ENCODE measurements at places on chromosomes 12 and 14.

- no peak for DNase-seq
Observed at GRCh38 chr12:9806714-9807113, 20.6 kb upstream of the KLRF1 start.

- no peak for DNase-seq
Observed at GRCh38 chr14:62126879-62127478, 364.8 kb downstream of the SNAPC1 start.

GRCh38 chr12:89882050-89882449, 173.4 kb upstream of the ATP2B1 start:
- no peak for DNase-seq

- no peak for DNase-seq
Observed at GRCh38 chr12:67427336-67427735, 158.2 kb downstream of the CAND1 start.

GRCh38 chr12:124842800-124843510, 20.7 kb downstream of the SCARB1 start:
- DNase-seq, result no peak

- no peak for DNase-seq
Observed at GRCh38 chr12:104297477-104298113, 5.9 kb upstream of the EID3 start.

DNA sequence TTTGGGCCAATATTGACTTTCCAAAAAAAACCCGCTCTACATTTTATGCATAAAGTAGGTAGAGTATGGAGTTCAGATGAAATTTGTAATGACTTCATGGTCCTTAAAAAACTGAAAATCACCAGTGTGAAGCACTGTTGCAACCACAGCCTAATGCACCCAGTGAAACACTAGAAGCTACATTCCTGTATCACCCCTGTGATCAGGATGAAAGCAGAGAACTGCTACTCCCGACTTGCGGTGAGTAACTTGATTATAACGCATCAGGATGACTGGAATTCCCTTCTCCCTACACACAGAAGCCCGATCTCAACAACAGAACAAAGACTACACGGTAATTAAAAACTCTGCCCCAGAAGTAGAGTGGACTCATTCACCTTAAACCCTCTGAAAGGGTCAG, 33.8 kb downstream of the SPTB start:
- no peak for DNase-seq

- DNase-seq, result no peak
Observed at GRCh38 chr12:51521554-51522276, 69.3 kb upstream of the SCN8A start.

All from dorsolateral prefrontal cortex (tissue), 122 donors.